ENCODE measurements at places on chromosomes 1 and 21. TPM values are rescaled to one million over a fixed set of nuclear protein-coding genes. Genes with fewer than 3 reads are reported as not detected.

GRCh38 chr1:6888268-6888667, 103.0 kb downstream of the CAMTA1 start:
- DNase-seq, result no peak

Gene NUF2
- 26.6 TPM for polyA plus RNA-seq

Gene CSF3R
- 4.1 TPM for polyA plus RNA-seq

DNA sequence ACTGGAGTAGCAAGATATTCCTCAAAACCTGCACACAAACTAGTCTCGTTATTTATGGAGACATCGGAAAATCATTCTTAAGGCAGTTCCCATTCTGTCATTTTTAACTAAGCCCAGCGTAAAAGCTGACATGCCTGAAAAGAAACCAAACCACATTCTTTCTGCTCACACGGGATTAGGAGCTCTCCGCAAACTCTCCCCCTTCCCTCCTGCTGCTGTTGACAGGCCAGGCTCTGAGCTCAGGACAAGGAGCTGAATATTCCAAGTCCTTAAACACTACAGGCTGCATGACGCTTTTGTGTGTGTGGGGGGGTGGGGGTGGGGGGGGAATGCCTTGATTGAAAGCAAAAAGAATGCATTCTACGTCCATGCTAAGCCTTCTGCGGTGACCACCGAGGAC, 5.2 kb downstream of the OLIG1 start:
- no peak for DNase-seq

Gene RNF186
- 0.27 TPM for polyA plus RNA-seq

All from left renal cortex interstitium (tissue), 4 donors.